ENCODE measurements at places on chromosomes 7 and 10.
A peak's percentile ranks its signal among the peaks of the same experiment; 100 is the strongest.

GRCh38 chr10:26455567-26456315 lies 17.6 kb downstream of the APBB1IP start:
- no peak for DNase-seq
- H3K27me3 ChIP-seq, result no peaks in the 10 kb centered on the region
- H3K4me1 ChIP-seq, result no peaks in the 10 kb centered on the region
- no peak overlapping the region for H3K27ac ChIP-seq
- no peaks in the 10 kb centered on the region for H3K36me3 ChIP-seq

DNA sequence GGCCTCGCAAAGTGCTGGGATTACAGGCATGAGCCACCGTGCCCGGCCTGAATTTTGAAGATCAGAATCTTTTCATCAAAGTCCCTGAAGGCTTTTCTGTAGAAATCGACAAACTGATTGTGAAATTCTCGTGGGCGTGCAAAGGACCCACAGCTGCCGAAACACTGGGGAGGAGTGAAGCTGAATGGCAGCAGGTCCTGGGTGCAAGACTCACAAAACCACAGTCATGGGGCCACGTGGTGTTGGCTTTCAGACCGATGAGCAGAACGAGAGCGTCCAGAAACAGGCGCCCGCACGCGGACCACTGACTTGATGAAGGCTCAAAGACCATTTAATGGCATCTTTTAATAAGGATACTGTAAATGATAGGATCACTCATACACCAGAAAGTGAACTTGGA lies 24.7 kb upstream of the PRKAR1B start:
- no peaks in the 10 kb centered on the region for H3K4me1 ChIP-seq
- DNase-seq, result no peak
- H3K27me3 ChIP-seq, result no peaks in the 10 kb centered on the region
- peaks cover 6% of the 10 kb centered on the region for H3K36me3 ChIP-seq
- H3K27ac ChIP-seq, result no peak overlapping the region
- H3K4me3 ChIP-seq, result no peak overlapping the region

- no peak for DNase-seq
- H3K27me3 ChIP-seq, result no peaks in the 10 kb centered on the region
- H3K4me3 ChIP-seq, result no peak overlapping the region
- H3K4me1 ChIP-seq, result no peaks in the 10 kb centered on the region
- no peaks in the 10 kb centered on the region for H3K36me3 ChIP-seq
Measured at GRCh38 chr7:101547916-101548661, 81.0 kb downstream of the MYL10 start.

GRCh38 chr7:29146888-29147609 lies 712 bp upstream of the CPVL start:
- DNase-seq, result no peak
- peaks cover 55% of the 10 kb centered on the region for H3K27me3 ChIP-seq
- peaks cover 6% of the 10 kb centered on the region for H3K4me1 ChIP-seq
- H3K27ac ChIP-seq, result no peak overlapping the region
- H3K36me3 ChIP-seq, result no peaks in the 10 kb centered on the region

DNA sequence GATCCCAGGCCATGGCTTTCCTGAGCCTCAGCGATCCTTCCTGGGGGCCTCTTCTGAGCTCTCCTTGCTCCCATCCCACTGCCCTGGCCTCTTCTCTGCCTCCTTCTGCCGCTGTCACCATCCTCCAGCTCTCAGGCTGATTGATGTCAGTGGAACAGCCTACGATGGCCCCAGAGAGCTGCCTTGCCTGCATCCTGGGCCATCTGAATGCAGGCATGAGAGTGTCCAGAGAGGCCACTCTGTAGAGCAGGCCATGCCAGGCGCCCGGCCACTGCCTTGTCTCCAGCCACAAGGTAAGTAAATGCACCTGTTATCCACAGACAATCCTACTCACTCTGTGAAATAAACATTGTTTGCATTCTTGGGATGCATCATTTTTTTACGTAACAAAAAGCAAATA lies 171.4 kb upstream of the PPP2R2D start:
- no peaks in the 10 kb centered on the region for H3K36me3 ChIP-seq
- H3K4me3 ChIP-seq, result no peak overlapping the region
- no peaks in the 10 kb centered on the region for H3K27me3 ChIP-seq
- DNase-seq, result no peak

DNA sequence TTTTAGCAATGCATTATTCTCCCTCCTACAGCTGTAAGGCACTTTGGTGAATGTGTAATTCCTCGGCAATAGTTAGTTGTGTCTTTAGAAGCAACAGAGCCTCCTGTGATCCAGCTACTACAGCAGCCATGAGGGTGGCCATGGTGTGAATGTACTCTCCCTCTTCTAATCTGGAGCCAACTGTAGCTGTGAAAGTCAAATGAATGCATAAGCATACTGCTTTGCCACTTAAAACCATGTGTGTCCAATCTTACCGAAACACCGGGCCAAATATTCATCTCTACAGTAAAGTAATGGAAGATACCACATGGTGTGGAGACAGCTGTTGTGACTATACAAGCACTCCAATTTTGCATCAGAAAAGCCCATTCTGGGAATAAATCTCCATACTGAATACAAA lies 195.0 kb downstream of the DNAJC1 start:
- no peaks in the 10 kb centered on the region for H3K27me3 ChIP-seq
- H3K4me1 ChIP-seq, result no peaks in the 10 kb centered on the region
- no peak overlapping the region for H3K27ac ChIP-seq
- no peaks in the 10 kb centered on the region for H3K36me3 ChIP-seq
- H3K4me3 ChIP-seq, result no peak overlapping the region
- DNase-seq, result no peak

DNA sequence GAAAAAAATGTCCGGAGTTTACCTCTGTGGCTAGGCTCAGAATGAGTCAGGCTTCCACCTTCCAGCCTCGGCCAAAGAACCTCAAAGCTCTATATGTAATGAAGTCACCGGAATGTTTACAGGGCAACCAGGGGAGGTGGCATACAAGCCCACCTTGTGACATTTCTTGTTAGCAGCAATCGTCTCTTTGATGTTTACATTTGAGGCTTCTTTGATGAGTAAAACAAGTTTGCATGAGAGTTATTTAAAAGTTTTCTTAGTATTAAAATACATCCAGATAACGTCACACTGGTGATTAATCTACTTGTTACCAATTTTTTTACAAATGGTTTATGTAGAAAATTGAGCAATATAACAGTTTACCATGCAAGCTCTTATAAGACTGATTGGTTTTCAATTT lies 133.1 kb upstream of the ADAM12 start:
- no peak overlapping the region for H3K27ac ChIP-seq
- H3K4me1 ChIP-seq, result no peaks in the 10 kb centered on the region
- peak; percentile 32 for DNase-seq
- H3K4me3 ChIP-seq, result no peak overlapping the region
- H3K36me3 ChIP-seq, result no peaks in the 10 kb centered on the region

- no peaks in the 10 kb centered on the region for H3K27me3 ChIP-seq
- H3K4me1 ChIP-seq, result no peaks in the 10 kb centered on the region
- H3K27ac ChIP-seq, result no peak overlapping the region
- no peak for DNase-seq
Measured at GRCh38 chr7:145478541-145478940, 638.1 kb upstream of the CNTNAP2 start.

- H3K27ac ChIP-seq, result no peak overlapping the region
- H3K27me3 ChIP-seq, result no peaks in the 10 kb centered on the region
- H3K36me3 ChIP-seq, result no peaks in the 10 kb centered on the region
- no peaks in the 10 kb centered on the region for H3K4me1 ChIP-seq
- no peak overlapping the region for H3K4me3 ChIP-seq
Measured at GRCh38 chr7:78912781-78913180, 540.7 kb downstream of the MAGI2 start.

GRCh38 chr7:108643136-108643535 lies 73.5 kb downstream of the DNAJB9 start:
- no peaks in the 10 kb centered on the region for H3K27me3 ChIP-seq
- no peak for DNase-seq
- H3K4me3 ChIP-seq, result no peak overlapping the region
- H3K27ac ChIP-seq, result no peak overlapping the region

DNA sequence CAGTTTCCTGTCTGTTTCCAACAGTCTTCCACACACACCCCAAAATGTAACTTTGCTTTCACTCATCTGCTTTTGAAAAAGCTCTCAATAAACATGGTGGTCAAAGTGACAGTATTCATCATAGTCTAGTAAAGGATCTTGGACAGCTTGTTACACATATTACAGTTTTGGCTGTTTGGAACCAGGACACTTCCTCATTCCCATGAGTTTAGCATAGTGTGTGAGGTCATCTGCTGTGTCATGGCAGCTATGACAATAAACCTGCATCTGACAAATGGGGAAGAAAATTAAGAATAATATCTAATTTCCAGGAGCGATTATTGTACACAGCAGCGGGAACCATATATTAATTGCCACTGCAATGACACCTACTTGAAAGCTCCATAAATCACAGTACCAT lies 184.3 kb upstream of the SLC26A5 start:
- H3K27me3 ChIP-seq, result no peaks in the 10 kb centered on the region
- H3K4me3 ChIP-seq, result no peak overlapping the region
- no peak overlapping the region for H3K27ac ChIP-seq

DNA sequence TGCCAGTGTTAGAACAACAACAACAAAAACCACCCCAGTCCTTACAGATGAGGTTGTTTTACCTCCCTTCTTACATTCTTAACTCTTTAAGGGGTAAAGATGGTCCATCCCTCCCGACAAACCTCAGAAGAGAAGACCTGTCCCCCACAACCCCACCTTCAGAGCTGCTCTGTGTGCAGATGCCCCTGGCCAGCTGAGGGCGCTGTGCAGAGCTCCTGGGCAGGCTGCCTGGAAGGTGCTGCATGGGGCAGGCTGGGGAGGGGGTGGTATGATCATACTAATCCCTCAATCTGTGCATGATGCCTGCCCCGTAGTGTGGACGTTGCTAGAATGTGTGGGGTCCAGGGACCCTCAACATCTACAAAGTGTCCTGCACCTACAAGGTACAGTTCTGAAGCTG lies 387.1 kb downstream of the INHBA start:
- H3K4me3 ChIP-seq, result no peak overlapping the region
- no peaks in the 10 kb centered on the region for H3K4me1 ChIP-seq
- H3K27ac ChIP-seq, result no peak overlapping the region

DNA sequence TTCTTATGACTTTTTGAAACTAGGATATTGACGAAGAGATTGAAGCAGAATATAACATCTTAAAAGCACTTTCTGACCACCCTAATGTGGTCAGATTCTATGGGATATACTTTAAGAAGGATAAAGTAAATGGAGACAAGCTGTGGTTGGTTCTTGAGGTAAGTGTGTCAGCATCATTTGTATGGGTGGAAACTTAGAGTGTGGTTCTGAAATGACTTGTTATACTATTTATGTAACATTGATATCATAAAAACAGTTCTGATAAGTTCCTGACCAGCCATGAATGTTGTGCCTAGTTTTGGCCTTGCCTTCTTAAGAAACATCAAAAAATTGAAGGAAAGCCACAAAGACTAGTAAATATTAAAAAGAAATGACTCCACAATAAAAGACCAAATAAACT lies 20.8 kb downstream of the MYO3A start:
- no peaks in the 10 kb centered on the region for H3K36me3 ChIP-seq
- no peak overlapping the region for H3K4me3 ChIP-seq
- DNase-seq, result no peak
- no peak overlapping the region for H3K27ac ChIP-seq

DNA sequence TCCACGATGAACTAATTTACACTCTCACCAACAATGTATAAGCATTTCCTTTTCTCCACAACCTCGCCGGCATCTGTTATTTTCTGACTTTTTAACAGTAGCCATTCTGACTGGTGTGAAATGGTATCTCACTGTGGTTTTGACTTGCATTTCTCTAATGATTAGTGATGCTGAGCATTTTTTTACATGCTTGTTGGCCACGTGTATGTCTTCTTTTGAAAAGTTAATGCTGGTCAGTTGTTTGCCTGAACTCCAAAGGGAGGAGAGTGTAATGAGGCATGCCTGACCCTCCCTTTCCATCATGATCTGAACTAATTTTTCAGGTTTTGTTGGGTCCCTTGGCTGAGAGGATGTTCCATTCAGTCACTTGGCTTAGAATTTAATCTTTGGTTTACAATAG lies 50.7 kb upstream of the SVIL start:
- DNase-seq, result no peak
- H3K4me3 ChIP-seq, result no peak overlapping the region
- no peak overlapping the region for H3K27ac ChIP-seq
- H3K36me3 ChIP-seq, result no peaks in the 10 kb centered on the region
- H3K27me3 ChIP-seq, result no peaks in the 10 kb centered on the region

GRCh38 chr7:152760854-152761748 lies 1.5 kb downstream of the ACTR3B start:
- DNase-seq, result no peak
- H3K36me3 ChIP-seq, result no peaks in the 10 kb centered on the region
- no peaks in the 10 kb centered on the region for H3K27me3 ChIP-seq
- peaks cover 16% of the 10 kb centered on the region for H3K4me1 ChIP-seq

DNA sequence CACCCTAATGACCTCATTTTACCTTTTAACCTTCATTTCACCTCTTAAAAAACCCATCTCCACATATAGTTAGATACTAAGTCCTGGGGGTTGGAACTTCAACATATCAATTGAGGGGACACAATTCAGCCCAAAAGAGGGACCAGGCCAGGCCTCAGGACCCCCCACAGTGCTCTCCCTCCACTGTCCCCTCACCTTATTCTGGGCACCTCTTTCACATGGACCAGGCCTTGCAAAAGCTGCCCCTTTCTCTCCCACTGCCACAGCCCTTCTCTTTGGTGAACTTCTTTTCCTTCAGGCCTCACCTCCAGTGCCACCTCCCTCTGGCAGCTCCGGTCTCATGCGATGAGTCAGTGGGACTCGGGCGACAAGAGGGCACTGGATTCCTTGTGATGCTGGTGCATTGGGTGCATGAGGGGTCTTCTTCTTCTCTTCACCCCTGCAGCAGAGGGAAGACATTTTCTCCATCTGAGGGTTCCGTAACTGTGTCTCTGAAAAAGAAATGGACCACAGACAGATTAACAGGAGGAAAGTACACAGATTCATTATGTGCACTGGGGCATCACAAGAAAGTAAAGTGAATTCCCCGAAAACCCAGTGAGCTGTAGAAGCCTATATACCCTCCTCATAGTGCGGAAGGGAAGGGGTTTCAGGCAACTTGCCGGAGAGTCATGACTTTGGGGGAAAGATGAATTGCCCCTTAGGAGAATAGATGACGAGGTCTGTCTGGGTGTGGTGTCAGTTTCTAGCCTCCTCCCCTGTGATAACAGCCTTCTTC lies 288.7 kb upstream of the IGFBP3 start:
- H3K4me3 ChIP-seq, result no peak overlapping the region
- H3K27ac ChIP-seq, result no peak overlapping the region
- no peak for DNase-seq

GRCh38 chr7:129664029-129665012 lies 52.8 kb downstream of the NRF1 start:
- H3K4me1 ChIP-seq, result peaks cover 8% of the 10 kb centered on the region
- H3K27me3 ChIP-seq, result no peaks in the 10 kb centered on the region
- peak; percentile 69 for DNase-seq
- peak overlapping the region; percentile 13 for H3K27ac ChIP-seq
- no peaks in the 10 kb centered on the region for H3K36me3 ChIP-seq

- no peaks in the 10 kb centered on the region for H3K36me3 ChIP-seq
- H3K4me3 ChIP-seq, result no peak overlapping the region
- no peak for DNase-seq
- no peak overlapping the region for H3K27ac ChIP-seq
Measured at GRCh38 chr10:44723619-44724325, 187.4 kb upstream of the TMEM72 start.

GRCh38 chr7:7707246-7707645 lies 11.2 kb downstream of the RPA3 start:
- H3K4me1 ChIP-seq, result no peaks in the 10 kb centered on the region
- H3K36me3 ChIP-seq, result no peaks in the 10 kb centered on the region
- H3K4me3 ChIP-seq, result no peak overlapping the region
- DNase-seq, result no peak

GRCh38 chr10:43299579-43299978 lies 32.7 kb upstream of the RASGEF1A start:
- peaks cover 5% of the 10 kb centered on the region for H3K27me3 ChIP-seq
- no peak overlapping the region for H3K4me3 ChIP-seq
- H3K4me1 ChIP-seq, result no peaks in the 10 kb centered on the region
- DNase-seq, result no peak
- no peak overlapping the region for H3K27ac ChIP-seq
